ENCODE measurements at places on chromosomes 3 and 15. TPM values are rescaled to one million over a fixed set of nuclear protein-coding genes. Genes with fewer than 3 reads are reported as not detected.

OSTN gene
- 0.28 TPM for total RNA-seq

SH2D7 gene
- not detected for total RNA-seq

CIDEC gene
- not detected for total RNA-seq

GRCh38 chr3:178117641-178118040 is 418.6 kb upstream of the KCNMB2 start:
- H3K27me3 ChIP-seq: no peaks in the 10 kb centered on the region
- H3K36me3 ChIP-seq: no peaks in the 10 kb centered on the region
- H3K27ac ChIP-seq: no peak overlapping the region
- no peak overlapping the region for H3K4me3 ChIP-seq

DNA sequence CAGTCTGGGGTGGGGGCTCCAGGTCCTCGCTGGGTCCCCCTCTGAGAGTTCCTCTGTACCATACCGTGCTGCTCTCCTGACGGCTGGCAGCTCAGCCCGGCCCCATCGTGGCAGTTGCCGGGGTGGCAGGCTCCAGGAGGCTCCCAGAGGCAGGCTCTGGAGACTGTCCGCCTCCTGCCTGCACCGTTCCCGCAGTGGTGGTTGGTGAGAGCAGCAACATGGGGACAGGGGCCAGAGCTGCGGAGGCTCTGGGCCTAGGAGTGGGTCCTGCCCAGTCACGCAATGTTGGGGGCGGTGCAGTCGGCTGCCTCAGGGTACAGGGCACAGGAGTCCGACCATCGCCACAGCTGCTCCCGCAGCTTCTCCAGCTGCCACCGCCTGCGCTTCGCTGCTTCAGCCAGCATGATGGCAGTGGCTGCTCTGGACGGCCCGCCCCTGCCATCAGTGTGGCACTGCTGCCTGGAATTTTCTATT is 492.7 kb downstream of the AGBL1 start:
- H3K36me3 ChIP-seq: no peaks in the 10 kb centered on the region
- H3K4me3 ChIP-seq: no peak overlapping the region
- no peaks in the 10 kb centered on the region for H3K4me1 ChIP-seq
- H3K27me3 ChIP-seq: no peaks in the 10 kb centered on the region
- no peak for DNase-seq
- no peak overlapping the region for H3K27ac ChIP-seq

DNA sequence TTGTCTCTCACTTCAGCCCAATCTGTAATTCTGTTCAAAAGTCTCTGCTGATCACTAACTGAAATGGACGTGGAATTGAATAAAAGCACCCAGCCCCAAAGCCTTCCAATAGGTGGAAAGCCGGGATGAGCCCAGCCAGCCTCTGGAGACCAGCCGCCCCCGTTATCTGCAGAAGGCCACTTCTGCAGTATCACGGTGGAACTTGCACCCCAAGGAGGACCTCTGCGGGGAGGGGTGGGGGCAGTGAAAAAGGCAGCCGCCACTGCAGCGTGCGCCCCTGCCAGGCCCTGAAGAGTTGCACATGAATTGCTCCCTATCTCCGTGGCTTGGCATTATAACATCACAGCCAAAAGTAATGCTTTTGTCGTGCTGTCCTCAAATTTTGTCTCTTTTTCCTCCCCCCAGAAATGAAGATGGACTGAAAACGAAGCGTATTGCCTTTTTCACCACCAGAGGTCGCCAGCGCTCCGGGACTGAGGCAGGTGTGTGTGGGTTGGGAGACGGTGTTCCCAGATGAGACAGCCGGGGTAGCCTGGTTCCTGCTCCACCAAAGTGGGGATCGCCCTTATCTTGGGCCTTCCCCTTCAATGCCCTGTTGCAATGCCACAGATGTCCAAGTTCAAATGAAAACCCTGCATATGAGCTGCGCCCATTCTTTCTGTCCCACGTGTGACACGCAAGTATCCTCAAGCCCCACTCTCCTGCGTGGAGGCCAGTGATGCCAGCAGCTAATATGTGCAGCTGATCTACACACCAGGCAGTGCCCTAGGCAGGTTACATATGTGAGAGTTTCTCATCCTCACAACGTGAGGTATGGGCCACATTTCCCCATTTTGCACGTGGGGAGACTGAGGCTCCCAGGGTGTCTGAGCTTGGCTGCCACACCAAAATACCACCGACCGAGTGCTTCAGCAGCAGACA is 96.0 kb downstream of the LRRK1 start:
- peak; percentile 70 for DNase-seq
- H3K4me1 ChIP-seq: peaks cover 7% of the 10 kb centered on the region
- no peaks in the 10 kb centered on the region for H3K27me3 ChIP-seq
- no peak overlapping the region for H3K27ac ChIP-seq
- no peak overlapping the region for H3K4me3 ChIP-seq

DNA sequence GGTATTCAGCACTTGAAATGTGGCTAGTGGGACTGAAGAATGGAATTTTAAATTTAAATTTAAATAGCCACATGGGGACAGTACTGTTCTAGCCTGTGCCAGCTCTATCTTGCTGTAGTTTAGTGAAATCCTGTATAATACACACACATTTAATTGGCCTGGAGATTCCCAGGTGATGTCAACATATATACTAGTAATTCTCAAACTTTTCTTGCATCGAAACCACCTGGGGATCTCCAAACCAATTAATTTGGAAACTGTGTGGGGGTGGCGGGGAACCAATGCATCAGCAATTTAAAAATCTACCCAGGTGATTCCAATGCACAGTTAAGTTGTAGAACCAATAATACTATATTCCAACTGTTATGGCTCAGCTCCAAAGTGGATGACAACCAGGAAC is 228.9 kb upstream of the MRPL3 start:
- no peak for DNase-seq
- H3K27me3 ChIP-seq: no peaks in the 10 kb centered on the region
- H3K4me1 ChIP-seq: no peaks in the 10 kb centered on the region
- H3K4me3 ChIP-seq: no peak overlapping the region
- H3K36me3 ChIP-seq: no peaks in the 10 kb centered on the region
- no peak overlapping the region for H3K27ac ChIP-seq

- no peaks in the 10 kb centered on the region for H3K4me1 ChIP-seq
- H3K4me3 ChIP-seq: no peak overlapping the region
- H3K36me3 ChIP-seq: no peaks in the 10 kb centered on the region
- H3K27ac ChIP-seq: no peak overlapping the region
Measured at GRCh38 chr3:50430950-50431435, 71.7 kb upstream of the TMEM115 start.

DNA sequence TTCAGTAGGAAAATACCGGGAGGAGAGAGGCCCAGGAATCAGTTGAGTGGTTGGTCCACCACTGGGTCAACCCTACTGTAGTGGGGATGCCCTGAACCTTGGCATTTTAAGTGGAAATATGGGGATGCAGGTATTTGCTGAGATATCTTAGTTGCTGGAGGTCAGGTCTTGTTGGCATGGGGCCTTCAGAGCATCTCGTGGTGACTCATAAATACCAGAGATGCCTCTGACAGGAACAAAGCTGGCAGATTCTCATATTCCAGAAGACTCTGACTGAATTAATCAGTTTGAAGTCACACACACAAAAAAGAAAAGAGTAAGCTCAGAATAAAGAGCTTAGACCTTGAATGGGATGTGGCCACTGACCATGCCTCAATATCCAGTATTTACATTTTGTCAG is 91.6 kb downstream of the CACNA2D3 start:
- no peaks in the 10 kb centered on the region for H3K4me1 ChIP-seq
- no peak overlapping the region for H3K4me3 ChIP-seq
- H3K27me3 ChIP-seq: no peaks in the 10 kb centered on the region
- no peaks in the 10 kb centered on the region for H3K36me3 ChIP-seq
- no peak for DNase-seq

GRCh38 chr3:149990423-149990948 is 19.8 kb upstream of the PFN2 start:
- H3K27ac ChIP-seq: peak overlapping the region; percentile 40
- peaks cover 4% of the 10 kb centered on the region for H3K4me1 ChIP-seq
- H3K27me3 ChIP-seq: no peaks in the 10 kb centered on the region
- H3K4me3 ChIP-seq: no peak overlapping the region

Data from IMR-90 (cell line).